NCI-H1092 treated with DMSO at 0.1 percent for 48 hours (cell line): ENCODE measurements at places on chromosomes 3 and 15.
A peak's percentile ranks its signal among the peaks of the same experiment; 100 is the strongest.

- DNase-seq = no peak
Observed at GRCh38 chr3:15889936-15890335, 92.2 kb upstream of the ANKRD28 start.

DNA sequence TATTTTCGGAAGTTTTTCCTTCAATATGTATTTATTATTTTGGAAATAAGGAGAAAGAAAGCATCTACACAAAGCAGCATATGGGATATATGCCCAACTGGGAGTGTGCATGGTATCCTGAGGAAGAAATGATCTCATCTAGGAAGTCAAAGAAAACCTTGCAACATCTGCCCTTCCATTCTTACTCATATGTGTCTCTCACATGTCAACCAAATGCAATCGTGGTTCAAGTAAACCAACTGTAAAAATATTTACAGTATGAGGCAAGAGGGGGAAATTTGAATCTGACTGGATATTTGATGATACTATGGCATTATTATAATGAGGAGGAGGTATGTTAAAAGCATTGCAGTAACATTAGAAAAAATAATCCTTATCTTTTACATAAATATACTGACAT, 3.2 kb upstream of the SCG3 start:
- no peak for DNase-seq

DNA sequence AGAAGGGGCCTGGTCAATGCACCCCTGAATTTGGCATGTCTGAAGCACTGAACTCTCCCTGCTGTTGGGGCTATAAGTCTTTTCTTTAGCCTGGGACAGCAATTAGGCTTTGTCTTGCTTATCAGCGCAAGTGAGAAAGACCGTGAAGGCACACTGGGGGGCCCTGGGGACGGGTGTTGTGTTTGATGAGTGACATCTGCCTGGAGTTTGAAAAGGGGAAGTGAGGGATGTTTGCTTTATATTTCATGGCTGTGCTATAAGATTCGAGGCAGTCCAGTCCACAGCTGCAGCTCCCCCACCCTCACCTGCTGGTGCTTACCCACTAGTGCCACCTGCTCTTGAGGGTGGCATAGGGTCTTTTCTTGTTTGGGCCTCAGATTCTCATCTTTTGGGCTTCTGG, 44.8 kb downstream of the CEMIP start:
- no peak for DNase-seq

DNA sequence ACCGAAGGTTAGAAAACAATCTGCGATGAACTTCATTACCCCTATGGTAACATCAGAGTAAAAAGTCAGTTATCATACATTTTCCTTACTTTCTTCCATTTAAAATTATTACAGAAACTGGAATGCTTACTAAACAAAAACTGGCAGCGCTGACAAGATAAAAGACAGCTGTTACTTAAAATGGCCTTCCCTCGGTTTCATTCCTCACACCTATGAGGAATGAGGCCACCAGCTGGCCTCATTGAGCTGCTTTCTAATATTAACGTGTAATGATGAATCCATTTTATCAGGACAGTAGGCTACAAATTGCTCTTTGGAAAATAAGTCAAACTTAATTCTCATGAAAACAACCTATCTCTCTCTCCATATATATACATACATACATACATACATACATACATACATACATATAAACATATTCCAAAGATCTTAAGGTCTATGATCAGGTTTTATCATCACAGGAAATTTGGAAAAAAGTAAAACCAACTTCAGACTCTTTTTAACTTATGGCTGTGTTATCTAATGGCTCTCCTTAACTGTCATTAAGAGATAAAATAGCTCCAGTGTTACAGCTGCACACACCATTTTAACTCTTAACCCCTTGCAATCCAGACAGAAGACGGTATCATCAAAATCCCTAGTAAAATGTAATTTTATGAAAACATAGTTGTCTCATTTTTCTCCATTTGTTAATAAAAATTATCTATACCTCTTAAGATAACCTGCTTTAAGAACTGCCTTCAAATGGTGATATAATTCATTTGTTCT, 5.2 kb downstream of the CCNL1 start:
- DNase-seq = no peak

DNA sequence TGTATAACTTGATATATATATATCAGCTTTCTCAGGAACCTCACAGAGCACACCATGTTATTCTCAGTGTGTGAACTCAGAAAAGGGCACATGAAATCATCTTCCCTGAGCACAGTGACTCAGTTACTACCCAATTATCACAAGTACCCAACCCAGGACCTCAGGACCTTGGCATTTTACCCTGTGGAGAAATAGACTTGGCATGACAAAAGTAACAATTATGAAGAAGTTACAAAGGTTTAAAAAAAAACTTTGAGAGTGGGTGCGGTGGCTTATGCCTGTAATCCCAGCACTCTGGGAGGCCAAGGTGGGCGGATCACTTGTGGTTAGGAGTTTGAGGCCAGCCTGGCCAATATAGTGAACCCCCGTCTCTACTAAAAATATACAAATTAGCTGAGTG, 52.4 kb downstream of the ONECUT1 start:
- no peak for DNase-seq

DNA sequence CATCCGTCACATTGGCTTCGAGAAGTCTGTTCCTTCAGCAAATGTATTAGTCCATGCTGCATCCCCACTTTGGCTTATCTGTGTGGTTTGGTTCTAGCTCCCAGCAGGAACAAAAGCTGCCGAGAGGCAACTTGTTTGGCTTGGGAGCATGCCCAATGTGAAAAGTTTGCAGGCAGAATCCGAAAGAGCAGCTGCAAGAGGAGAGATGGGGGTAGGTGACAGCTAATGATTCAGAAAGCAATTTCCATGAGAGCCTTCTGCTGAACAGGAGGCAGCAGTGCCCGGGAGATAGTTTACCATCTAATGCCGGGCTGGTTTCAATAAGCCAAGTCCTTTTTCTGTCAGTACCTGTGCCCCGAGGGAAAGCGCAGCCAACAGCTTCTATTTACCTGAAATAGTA, 60.2 kb downstream of the GRM7 start:
- DNase-seq = peak; percentile 2

- no peak for DNase-seq
Observed at GRCh38 chr3:152879790-152880174, 44.9 kb downstream of the P2RY1 start.

DNA sequence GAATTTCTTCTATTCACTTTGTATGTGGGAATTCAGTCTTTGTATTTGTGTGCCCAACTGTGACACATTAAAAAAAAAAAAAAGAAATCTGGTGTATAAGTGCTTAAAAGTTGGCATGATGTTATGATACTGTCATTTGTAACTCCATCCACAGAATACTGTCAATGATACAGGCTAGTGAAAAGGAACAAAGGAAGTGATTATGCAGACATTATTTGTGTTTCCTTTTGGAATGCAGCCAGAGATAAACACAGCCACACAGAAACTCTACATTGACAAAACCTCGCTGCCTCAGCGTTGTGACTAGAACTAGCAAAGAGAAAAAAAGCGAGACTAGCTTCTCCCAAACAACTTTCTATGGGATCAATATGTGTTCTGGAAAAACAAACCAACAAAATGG, 519.2 kb upstream of the AGTR1 start:
- DNase-seq = peak; percentile 15

DNA sequence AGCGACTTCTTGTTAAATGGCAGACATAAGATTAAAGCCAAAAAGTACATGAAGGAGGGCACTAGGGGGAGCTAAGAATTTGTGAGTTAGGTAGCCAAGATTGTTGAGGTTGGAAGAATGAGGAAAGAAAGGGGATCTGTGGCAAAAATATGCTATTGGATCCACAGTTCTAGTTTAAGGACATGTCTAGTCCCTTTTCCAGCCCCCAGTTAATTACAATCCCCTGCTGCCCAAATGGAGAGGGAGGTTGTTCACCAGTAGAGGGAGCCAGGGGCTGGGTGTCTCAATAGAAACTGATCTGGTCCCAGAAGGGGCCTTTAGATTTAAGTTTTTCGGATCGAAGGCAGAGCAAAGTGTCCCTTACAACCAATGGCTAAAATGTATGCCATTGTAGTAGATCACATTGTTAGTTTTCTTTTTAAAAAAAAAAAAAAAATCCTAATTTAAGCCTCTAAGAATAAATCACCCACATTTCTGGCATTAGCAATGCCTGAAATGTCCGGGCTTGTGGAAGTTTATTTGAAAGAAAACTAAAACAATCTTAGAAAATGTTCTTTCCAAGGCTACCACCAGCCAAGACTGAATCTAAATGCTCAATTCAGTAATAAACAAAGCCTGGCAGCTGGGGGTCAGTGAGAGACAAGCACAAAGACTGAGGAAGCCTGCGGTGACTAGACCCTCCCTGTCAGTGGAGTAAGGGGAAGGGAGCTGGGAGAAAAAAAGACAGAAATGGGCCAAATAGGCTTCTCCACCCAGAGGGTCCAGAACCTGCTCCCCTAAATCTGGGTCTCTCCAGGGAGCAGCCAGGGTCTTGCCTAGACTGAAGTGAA, 7.1 kb downstream of the COL8A1 start:
- DNase-seq = no peak

DNA sequence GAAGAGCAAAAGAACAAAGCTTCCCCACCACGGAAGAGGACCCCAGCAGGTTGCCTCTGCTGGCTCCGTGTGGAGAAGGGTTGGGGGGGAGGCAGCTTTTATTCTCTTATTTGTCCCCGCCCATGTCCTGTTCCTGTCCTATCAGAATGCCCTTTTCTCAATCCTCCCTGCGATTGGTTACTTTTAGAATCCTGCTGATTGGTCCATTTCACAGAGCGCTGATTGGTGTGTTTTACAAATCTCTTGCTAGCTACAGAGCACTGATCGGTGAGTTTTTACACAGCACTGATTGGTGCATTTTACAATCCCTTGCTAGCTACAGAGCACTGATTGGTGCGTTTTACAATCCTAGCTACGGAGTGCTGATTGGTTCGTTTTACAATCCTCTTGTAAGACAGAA, 100.6 kb upstream of the KLF13 start:
- DNase-seq = no peak

- peak; percentile 48 for DNase-seq
Observed at GRCh38 chr3:141308588-141309218, 59.6 kb upstream of the ZBTB38 start.

- DNase-seq = no peak
Observed at GRCh38 chr3:120280566-120280965, 4.5 kb downstream of the GPR156 start.

DNA sequence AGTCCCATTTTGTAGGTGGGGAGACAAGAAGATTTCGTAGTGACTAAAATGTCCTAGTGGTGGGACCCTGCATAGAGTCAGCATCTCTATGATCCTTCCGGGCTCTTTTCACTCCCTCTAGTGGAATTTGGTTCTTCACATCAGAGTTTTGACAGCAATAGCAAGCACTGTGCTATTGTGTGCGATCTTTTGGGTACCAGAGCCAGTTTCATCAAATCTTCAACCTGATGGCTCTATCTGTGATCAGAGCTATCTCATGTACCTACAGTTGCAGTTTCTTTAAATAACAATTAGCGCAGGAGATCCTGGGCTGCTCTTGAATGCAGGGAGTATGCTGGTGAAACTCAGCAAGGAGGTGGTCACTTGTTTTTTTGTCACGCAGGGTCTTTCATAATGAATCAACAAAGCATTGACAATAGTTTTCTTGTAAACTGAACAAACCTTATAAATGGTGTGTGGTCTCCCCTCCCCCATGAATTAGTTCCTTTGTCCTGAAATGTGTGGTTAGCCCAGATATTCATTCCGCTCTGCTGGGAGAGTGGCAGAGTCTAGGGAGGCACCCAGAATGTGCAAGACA, 257.2 kb upstream of the SOX2 start:
- DNase-seq = no peak

GRCh38 chr3:56980243-56980642, 80.2 kb upstream of the SPATA12 start:
- DNase-seq = no peak

DNA sequence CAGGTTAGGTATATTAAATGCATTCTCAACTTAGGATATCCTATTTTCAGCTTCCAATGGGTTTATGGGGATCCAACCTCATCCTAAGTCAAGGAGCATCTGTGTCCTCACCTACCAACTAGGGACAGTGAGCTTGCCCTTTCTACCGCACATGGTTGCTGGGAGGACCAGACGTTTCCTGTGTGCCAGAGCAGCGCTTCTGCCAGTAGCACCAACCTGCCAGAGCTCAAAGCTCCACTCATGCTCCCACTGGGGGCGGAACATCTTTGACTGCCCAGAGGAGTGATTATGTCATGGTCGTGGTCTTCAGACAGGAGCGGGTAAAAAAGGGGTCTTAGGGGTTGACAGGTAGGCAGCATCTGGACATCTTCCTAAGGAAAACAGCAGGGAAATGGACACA, 24.7 kb downstream of the XPC start:
- no peak for DNase-seq

GRCh38 chr15:67048281-67049279, 16.8 kb upstream of the SMAD3 start:
- no peak for DNase-seq

DNA sequence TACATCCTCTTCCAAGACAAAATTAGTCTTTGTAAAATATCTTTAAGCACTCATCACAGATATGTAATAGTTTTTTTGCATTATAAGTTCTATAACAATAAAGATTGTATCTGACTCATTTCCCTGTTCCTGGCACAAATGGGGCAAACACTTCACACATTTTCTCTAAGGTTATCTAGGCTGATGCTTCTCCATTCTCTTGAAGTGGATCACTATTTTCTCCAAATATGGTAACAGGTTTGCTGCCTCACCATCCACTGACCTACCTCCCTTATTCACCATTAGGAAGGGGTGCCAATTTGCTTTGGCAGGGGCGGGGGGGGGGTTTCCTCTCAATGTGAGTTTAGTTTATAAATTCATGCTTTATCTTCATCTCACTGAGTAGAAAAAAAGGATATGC, 767.7 kb upstream of the LMCD1 start:
- DNase-seq = no peak

DNA sequence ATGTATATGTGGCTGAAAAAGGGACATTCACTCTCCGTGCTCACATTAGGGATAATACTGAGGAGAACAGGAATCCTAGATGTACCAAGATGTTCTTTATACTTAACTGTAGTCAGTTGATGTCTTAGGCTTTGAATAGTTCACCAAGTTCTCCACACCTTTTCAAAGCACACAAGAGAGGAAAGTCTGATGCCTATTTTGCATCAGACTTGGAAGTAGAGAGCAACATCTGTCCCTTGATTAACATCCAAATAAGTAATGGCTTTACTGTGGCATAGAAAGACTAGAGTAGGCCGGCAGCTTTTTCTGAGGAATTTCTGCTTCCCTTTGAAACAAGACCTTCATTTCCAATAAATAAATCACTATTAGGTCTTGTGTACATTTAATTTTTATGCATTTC, 34.0 kb downstream of the PIGB start:
- DNase-seq = no peak

DNA sequence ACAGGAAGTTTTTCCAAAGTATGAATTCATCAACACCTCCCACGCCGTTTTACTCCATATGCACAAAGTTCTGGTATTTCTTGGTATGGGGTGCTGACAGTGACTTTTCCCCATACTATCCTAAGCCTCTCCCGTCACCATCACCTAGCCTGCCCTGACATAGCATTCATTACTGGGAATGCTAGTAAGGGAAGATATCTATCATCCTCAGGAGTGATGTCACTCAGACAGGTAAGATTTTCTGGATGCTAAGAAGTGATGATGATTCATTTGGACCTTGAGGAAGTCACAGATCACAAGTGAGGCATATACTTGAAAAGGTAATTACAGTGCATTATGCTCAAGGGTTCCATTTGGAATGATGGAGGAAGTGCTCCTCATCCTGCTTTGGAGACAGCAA, 355.1 kb upstream of the STAC start:
- DNase-seq = no peak

- no peak for DNase-seq
Observed at GRCh38 chr15:75161917-75162414, 39.7 kb upstream of the C15orf39 start.

GRCh38 chr3:119220970-119221667, 19.6 kb downstream of the B4GALT4 start:
- no peak for DNase-seq
